ENCODE measurements at places on chromosomes 3 and 15.

- DNase-seq, result no peak
Observed at GRCh38 chr3:191470545-191470944, 9.6 kb downstream of the PYDC2 start.

DNA sequence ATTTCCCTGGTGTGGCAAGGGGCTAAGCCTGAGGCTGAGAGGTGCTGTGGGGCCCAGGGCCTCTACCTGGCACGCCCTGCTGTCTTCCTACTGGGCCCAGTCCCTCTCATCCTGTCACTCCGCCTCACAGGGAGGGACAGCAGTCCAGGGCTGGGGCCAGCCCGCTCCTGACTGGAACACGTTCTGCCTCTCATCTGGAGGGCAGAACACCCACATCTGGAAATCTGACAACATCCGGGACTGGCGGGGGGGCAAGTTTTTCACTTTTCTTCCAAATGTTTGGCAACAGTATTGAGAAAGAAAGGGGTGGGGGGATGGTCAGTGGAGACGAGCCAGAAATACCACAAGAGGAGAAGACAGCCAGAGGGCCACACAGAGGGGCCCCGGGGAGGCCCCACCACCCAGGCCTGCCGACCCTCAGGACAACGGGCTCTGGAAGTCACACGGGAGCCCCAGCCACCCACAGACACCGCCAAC lies 1.8 kb upstream of the MYL3 start:
- DNase-seq, result no peak

DNA sequence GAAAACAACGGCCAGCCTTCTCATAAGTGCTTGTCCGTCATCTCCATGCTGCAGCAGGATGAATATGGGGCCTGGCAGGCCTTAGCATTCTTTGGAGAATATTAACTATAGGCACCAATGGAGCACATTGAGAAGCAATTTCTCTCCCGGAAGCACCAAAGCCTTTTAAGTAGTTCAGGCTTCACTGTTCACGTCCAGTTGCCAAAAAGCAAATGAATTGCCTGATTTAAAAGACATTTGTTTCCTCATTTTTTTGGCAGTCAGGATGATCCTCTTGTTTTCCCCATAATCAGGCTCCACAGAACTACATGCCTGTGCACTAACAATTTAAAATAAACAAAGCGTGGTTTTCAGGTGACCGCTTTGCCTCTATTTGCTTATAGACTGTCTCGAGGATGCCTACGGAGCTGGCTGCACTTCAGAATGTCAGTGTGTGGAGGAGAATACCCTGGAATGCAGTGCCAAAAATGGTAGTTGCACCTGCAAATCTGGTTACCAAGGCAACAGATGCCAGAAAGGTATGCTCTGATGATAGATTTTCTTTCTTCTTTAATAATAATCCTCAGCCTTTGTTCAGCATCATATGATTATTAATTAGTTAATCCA lies 725.2 kb upstream of the GOLIM4 start:
- DNase-seq, result no peak

DNA sequence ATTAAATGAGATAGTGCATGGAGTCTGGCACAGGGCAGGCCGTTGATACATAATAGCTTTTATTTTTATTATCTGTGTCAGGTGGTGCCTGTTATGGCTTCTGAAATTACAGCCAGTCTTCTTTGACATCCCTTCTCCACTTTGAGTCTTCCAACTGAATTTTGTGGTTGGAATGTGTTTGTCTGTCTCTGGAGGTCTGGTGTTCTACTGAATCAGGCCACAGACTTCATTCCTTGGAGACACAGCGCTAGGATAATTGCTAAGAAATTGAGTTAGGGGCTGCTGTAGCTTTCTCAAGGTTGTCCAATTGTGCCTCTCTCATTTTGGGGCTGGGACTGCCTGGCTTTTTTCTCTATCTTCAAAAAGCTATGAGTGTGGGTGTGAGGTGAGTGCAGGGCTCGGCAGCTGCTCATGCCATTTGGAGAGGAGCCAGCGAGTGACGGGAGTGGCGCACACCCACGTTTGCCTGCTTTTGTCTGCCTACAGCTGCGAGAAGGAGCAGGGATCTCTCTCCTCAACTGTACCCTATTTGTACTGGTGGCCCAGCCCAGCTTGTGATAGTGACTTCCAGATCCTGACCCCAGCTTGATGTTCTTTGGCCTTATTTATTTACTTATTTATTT lies 49.8 kb upstream of the SYN2 start:
- no peak for DNase-seq

DNA sequence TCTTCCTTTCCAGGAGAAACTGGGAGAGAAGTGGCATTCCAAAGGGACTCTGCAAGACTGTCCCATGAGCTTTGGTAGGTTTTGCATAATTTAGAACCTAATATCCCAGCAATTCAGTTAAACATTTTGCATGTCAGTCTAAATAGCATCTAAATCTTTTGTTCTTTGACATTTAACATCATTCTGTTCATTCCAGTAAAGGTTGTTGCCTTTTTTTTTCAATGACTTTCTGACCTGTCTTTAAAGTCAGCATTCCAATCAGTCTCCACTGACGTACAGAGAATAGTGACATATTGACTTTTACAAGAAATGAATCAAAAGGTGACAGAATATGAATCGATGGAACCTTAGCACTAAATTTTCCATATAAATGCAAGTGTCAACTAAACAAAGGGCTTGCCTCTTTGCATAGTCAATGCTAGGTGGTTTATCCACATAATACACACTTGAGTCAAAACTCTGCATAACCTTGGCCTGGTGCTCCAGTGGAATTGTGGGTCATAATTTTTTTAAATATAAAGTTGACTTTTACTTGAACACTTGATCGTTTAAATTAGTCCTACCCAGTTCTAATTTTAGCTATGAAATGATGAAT lies 370.1 kb downstream of the CNTN6 start:
- no peak for DNase-seq

GRCh38 chr3:72818092-72818773 lies 30.0 kb downstream of the SHQ1 start:
- DNase-seq, result no peak

Measured in left forelimb (tissue), 1 donor.